CD8-positive, alpha-beta memory T cell (primary cell): ENCODE measurements at places on chromosomes 13 and 19.

DNA sequence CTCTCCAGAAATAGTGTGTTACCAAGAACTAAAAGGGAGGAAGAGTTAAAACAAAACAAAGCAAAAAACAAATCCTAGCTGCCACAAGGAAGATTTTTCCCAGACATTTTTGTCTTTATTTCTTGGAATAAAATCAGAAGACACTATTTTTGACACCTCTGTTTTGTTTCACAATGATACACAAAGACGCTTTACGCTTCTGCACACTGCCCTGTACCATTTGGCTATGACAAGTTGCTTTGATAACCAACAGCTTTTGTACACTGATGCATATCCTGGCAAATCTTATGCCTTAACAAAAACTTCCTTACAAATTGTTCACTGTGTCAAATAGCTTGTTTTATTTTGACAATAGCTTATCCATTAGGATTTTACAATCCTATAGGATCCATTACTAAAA is 103.5 kb upstream of the RAP2A start:
- no peak for DNase-seq

- DNase-seq = no peak
These were observed 8.3 kb downstream of the TEX29 start for GRCh38 chr13:111328574-111329410.

DNA sequence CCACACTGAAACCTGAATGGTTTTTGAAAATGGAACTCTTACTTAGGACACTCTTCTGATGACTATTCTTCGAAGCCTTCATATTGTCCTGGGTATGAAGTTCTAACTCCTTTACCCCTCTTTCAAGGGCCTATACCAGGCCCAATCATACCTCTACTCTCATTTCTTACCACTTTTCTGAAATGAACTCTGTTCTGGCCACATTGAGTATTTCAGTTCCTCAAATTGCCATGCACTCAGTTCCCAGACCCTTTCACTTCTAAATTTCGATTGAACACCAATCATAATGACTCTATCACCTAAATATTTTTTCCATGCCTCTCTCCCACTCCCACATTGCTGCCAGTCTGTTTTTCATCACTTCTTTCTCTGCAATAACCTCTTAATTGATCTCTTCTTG is 53.7 kb downstream of the LACC1 start:
- no peak for DNase-seq

- no peak for DNase-seq
These were observed 617.7 kb upstream of the SLITRK1 start for GRCh38 chr13:84500016-84500415.

DNA sequence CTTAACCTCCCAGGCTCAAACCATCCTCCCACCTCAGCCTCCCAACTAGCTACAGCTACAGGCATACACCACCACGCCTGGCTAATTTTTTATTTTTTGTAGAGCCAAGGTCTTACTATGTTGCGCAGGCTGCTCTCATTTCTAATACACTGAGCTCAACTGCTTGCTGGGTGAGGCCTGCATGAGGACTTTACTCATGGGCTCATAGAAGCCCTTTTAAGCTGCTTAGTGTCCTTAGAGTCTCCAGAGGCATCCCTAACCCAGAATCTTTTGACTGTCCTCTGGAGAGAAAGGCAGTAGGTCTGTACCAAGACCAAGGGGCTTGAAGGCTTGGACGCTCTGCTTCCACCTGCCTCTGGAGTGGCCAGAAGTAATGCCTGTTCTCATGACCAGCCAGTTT is 141.6 kb downstream of the TM9SF2 start:
- DNase-seq = no peak

- no peak for DNase-seq
These were observed 68.1 kb downstream of the GNG7 start for GRCh38 chr19:2634228-2634951.

- DNase-seq = no peak
These were observed 5.8 kb upstream of the ERCC2 start for GRCh38 chr19:45376045-45376724.

DNA sequence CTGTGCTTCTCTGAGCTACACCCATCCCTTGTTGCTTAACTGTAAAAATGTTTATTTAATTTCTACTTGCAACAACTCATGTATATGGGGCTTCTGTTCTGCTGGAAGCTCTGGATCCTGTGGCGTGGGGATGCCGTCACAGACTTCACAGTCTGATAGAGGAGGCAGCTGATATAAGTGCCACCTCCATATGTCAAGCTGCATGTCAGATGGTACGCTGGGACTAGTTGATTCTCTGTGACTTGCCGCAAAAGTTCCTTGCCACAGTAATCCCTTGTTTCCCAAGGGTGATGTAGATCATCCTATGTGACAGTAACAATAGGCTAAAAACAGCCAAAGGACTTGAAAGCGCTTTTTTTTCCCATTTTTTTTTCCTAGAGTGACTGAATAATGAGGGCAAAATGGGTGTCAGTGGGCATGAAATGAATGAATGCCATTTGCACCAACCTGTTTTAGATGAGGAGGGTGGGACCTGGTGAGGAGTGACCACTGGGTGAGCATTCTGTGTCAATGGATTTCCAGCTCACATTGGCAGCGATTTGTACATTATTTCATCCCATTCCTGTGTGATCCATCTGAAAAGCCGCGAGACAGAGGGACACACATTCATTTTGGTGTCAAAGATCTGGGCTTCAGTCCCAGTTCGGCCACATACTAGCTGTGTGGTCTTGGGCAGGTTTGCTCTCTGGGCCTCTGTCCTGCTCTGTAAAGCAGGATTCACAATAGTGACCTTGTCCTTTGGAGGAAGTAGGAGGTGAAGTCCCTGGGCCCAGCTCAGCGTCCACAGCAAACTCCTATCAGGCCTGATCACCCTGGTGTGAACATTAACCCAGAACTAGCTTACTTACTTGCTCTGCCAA is 88.9 kb upstream of the RNF113B start:
- DNase-seq = no peak

DNA sequence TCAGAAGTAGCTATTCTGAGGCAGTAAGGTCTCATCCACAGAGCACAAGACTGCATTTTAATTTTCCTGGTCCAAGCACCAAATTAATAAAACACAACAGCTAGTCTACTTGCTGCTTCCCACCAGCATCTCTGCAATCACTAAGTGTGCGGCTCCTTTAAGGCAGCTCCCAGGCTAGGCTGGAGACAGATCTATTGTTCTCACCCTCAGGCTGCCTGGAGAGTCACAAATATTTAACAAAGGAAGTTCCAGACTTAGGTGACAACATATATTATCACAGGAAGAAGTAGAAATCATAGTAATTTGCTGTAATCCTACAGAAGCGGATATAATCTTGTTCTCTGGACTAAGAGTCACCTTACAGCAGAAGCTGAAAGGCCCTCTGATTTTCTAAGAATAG is 2.2 kb upstream of the EID2 start:
- DNase-seq = no peak

GRCh38 chr13:80010846-80011245 is 330.1 kb downstream of the SPRY2 start:
- DNase-seq = no peak

GRCh38 chr13:94327318-94327717 is 152.2 kb downstream of the DCT start:
- peak; percentile 46 for DNase-seq

- no peak for DNase-seq
These were observed 223.0 kb downstream of the LHFPL6 start for GRCh38 chr13:39379667-39380655.
